Activated CD4-positive, CD25-positive, alpha-beta regulatory T cell treated with anti-CD3 and anti-CD28 coated beads, Interleukin-2, amount 50 U/mL, for 72 hours (primary cell): ENCODE measurements at places on chromosomes 1 and 21.

- no peak for DNase-seq
Measured at GRCh38 chr1:201475915-201476669, 7.1 kb upstream of the PHLDA3 start.

DNA sequence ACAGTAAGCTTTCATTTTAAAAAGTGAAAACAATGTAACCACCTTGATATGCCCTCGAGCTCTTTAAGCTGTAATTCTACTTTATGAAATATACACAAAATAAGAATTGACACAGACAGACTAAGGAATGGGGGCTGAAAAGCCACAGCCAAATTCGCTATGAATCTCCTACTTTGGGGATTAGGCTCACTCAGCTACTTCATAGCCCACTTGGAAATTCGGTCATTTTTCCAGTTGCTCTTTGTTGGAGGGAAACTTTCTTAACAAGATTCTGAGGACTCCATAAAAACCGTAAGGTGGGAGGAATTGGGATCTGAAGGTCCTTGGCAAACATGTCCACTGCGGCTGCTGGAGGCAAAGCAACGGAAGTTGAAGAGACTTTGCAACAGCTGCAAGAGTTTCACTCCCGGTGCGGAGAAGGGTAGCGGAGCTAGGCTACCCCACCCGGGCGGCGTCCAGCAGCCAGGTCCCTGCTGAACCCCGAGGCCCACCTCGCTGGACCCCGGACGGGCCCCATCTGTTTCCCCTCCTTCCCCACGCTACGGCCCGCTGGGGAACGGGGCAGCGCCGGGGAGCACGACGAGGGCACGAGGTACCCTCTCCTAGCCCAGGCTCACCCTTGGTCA is 634 bp downstream of the MYCBP start:
- DNase-seq, result no peak

DNA sequence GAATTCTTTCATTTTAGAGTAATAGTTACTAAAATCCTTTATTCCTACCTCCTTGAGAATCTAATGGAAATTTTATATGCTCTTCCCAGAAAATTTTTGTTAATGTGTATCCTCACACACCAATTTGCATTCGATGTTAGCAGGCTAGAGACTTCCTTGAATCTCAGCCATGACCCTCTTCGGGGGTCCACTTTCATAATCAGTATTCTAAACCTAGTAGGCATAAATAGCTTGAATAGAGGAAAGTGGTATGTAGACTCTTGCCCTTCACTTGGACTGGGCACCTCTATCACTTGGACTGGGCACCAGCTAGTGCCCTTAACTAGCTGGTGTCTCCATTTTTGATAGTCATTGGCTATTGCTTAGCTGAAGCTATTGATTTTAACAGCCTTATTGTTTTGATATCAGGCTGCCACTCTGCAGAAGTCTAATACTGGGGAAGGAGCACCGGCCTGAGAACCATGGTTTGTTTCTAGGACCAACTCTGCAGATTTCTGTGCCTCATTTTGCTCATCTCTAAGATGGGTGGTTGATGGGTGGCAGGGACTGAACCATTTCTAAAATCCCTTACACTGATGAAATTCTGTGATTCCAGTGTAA is 42.8 kb downstream of the MRPL39 start:
- DNase-seq, result no peak

- no peak for DNase-seq
Measured at GRCh38 chr1:243452092-243452491, 196.3 kb downstream of the SDCCAG8 start.

- DNase-seq, result no peak
Measured at GRCh38 chr1:19465123-19465522, 20.2 kb downstream of the CAPZB start.

DNA sequence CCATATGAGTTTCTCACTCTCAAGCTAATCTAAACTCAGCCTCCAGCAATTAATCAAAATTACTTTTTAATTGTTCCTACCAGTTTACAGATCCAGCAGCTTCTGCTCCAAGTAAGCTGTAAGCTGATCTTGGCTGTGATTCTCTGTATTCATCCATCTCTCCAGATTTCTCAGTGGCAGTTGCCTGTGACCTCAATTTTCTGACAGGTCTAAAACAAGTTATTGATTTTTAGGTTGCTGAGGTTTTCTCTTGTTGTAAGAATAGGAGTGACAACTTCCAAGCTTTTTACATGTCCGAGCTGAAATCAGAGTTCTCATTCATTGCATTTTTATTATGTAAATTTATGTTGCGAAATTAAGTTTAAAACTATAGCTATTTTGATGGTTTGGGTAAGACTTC is 1044.4 kb downstream of the PLA2G4A start:
- DNase-seq, result no peak

DNA sequence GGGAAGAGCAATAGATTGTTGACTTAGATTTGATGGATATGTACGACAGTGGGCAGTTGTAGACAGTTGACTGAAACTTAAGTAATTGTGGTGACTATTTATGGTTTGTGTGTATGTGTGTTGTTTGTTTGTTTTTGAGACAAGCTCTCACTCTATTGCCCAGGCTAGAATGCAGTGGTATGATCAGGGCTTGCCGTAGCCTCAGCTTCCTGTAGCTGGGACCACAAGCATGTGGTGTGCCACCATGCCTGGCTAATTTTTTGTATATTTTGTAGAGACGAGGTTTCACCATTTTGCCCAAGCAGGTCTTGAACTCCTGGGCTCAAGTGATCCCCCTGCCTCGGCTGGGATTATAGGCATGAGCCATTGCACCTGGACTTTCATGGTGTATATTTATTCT is 9.8 kb downstream of the SDHC start:
- DNase-seq, result no peak

DNA sequence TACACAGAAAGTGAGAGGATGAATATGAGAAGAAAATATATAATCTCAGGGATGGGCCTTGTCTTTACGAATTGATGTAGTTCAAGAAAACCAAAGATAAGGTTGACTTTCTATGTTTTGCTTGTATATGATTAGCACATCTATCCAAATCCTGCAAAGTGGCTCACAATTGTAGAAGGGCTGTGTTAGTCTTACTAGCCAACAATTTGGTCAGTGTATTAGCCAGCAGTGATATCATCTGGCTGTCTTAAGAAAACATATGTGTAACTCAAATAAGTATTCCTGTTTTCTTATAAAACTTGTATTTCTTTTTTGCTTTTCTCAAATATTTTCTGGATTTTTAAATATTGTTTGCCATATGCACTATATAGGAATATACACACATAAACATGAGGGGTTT is 5.5 kb downstream of the SDCCAG8 start:
- DNase-seq, result no peak

DNA sequence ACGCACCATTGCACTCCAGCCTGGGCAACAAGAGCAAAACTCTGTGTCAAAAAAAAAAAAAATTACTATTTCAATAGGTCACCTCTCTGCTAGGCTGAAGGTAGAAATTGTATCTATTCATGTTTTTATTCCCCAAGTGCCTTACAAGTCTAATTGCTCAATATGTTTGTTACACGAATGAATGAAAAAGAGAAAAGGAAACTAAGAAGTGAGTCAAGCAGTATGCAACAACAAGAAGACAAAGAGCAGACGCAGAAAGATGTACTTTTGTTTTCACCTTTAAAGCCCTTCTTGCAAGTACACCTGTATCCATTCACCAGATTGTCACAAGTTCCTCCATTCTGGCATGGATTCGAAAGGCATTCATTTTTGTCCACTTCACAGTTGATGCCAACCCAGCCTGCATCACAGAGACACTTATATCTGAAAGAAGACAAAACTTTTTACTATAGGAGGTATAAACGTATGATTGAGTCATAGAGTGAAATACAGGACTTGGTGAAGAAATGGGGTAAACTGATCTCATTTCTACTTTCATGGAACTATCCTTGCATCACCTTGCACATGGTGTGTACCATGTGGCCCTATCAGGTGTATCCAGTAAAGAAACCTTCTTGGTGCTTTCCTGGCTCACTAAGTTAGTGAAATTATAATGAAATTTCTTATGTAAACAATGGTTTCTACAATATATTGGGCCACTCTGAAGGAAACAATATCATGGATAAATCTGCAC is 57.1 kb upstream of the ADAM30 start:
- DNase-seq, result no peak

DNA sequence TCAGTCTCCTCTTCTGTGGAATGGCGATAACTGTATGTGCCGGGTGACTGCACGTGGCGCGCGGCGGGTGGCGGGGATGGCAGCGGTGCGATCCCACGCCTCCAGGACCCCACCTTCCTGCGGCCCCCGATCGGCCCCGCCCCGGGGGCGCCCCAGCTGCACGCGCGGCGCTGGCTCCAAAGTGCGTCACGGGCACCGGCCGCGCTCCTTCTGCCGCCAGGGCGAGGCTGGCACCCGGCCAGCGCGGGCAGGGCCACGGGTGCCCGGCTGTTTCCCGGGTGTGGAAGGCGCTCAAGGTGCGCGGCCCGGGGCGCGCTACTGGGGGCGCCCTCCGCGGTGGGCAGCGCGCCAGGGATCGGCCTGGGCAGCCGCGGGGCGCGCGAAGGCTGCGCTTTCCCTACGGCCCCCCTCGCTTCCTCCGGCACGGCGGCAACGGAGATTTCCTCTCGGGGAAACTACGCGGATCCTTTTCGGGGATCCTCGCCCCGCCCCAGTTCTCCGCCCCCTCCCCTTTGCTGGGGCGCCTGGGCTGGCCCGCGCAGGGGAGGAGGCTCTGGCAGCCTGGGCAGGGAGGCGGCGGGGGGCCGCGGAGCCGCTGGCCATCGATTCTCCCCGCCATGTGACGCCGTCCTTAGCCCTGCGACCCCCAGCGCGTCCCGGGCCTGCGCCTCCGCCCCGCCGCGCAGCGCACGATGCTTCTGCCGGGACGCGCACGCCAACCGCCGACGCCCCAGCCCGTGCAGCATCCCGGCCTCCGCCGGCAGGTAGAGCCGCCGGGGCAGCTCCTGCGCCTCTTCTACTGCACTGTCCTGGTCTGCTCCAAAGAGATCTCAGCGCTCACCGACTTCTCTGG is at the start of gene EVA1C:
Gene EVA1C (plus strand): TSS at position 545 of the 853 bp plus-strand sequence. CDS start 148 bp downstream, at position 693.
- peak; percentile 68 for DNase-seq

GRCh38 chr1:75796376-75797272 is at the start of gene MSH4:
MSH4 (plus strand) TSS chr1:75796882; CDS start chr1:75796986, 104 bp downstream.
- DNase-seq, result no peak

GRCh38 chr1:56965916-56966697 is at the start of gene C8B:
C8B (minus strand) TSS chr1:56966015; CDS start chr1:56965948, 67 bp downstream.
- no peak for DNase-seq

- DNase-seq, result no peak
Measured at GRCh38 chr1:233019778-233020325, 69.4 kb downstream of the NTPCR start.

GRCh38 chr1:213783893-213784292 is 203.9 kb upstream of the PROX1 start:
- DNase-seq, result no peak

- no peak for DNase-seq
Measured at GRCh38 chr1:110605446-110605845, 712 bp downstream of the KCNA2 start.

DNA sequence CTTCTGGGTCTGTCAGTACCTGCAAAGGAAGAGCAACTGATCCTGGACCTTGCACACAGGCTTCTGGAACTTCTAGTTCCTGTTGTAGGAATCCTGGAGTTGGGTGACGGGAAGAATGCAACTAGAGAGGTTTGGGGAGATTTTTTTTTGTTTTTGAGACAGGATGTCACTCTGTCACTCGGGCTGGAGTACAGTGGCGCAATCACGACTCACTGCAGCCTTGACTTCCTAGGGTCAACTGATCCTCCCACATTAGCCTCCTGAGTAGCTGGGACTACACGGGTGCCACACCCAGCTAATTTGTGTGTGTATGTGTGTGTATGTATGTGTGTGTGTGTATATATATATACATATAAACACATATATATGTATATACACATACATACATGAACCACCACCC is 18.8 kb downstream of the ENTREP3 start:
- no peak for DNase-seq

GRCh38 chr1:8197493-8198282 is 120.2 kb upstream of the SLC45A1 start:
- DNase-seq, result no peak

GRCh38 chr21:42351626-42352440 is 1.0 kb upstream of the TFF2 start:
- DNase-seq, result peak; percentile 13

GRCh38 chr1:235567812-235568503 is 63.7 kb upstream of the B3GALNT2 start:
- DNase-seq, result no peak

- no peak for DNase-seq
Measured at GRCh38 chr1:230542681-230543080, 99.6 kb upstream of the COG2 start.

- DNase-seq, result no peak
Measured at GRCh38 chr1:203524152-203524551, 30.2 kb downstream of the OPTC start.

DNA sequence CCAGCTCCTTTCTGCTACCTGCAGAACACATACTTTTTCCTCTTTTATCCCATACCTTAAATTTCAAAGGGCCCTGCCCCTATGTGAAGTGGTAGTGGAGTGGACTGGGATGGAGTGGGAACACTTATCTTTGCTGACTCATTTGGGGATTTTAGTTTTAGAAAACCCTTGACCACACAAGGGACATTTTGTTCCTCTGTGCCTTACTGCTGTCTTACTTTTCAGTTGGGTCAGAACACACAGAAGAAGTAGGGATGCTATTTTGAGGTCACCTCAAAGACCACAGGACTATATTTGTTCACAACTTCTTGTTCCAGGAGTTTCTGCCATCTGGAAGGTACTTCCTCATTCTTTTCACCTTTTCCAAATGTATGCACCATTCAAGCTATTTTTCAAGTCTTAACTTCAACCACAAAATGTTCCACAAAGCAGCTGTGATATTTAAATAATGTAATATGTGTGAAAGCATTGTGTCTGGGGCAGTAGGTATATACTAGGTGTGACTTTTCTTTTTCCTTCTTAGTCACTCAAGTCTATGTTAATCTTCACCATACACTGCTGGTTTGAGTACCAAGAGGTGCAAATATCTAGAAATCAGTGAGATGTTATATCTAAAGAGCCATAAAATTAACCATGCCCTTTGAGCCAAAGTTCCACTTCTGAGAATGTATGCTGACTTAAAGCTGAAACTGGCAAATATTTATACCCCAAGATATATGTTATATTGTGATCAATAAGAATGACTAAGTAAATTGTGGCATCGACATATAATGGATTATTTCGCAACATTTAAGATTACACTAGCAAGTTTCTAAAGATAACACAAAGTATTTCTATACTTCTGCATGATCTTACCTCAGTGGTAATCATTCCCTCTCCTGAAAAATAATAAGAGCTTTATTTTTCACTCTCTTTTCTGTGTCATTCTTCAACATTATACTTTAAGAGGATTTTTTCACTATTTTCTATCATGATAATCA is 308.5 kb downstream of the MRPL39 start:
- DNase-seq, result no peak

GRCh38 chr1:243320224-243320623 is 64.4 kb downstream of the SDCCAG8 start:
- DNase-seq, result no peak

GRCh38 chr1:177913762-177914540 is 55.9 kb downstream of the SEC16B start:
- no peak for DNase-seq

- DNase-seq, result no peak
Measured at GRCh38 chr1:41045740-41046139, 24.2 kb upstream of the SLFNL1 start.

- DNase-seq, result no peak
Measured at GRCh38 chr1:229803626-229804217, 177.7 kb downstream of the URB2 start.
